Mesenteric fat pad (tissue), 1 donor: ENCODE measurements at places on chromosomes 11 and 22.

- DNase-seq, result peak; percentile 51
These were observed 111.7 kb downstream of the ZNF280B start for GRCh38 chr22:22396741-22397291.

DNA sequence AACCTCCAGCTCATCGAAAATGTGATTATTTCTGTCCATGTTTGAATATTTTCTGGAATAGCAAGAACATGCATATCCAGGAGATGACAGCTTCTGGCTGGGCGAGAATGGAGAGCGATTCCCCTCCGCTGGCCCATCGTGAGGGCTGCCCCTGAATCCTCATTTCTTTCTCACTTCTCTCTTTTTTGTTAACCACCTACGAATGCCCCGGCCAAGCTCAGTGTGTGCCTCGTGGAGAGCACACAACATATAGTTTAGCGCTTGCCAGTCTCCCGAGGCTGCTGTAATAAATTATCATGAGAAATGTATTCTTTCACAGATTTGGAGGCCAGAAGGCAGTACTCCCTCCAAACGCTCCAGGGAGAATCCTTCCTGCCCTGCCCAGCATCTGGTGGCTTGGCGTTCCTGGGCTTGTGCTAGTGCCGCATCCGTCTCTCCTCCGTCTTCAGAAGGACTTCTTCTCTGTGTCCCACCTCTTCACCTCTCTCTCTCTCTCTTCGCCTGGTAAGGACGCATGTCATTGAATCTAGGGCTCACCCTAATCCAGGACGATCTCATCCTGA lies 1306.0 kb downstream of the TBC1D22A start:
- DNase-seq, result no peak

GRCh38 chr22:47504962-47505361 lies 742.5 kb downstream of the TBC1D22A start:
- DNase-seq, result no peak

DNA sequence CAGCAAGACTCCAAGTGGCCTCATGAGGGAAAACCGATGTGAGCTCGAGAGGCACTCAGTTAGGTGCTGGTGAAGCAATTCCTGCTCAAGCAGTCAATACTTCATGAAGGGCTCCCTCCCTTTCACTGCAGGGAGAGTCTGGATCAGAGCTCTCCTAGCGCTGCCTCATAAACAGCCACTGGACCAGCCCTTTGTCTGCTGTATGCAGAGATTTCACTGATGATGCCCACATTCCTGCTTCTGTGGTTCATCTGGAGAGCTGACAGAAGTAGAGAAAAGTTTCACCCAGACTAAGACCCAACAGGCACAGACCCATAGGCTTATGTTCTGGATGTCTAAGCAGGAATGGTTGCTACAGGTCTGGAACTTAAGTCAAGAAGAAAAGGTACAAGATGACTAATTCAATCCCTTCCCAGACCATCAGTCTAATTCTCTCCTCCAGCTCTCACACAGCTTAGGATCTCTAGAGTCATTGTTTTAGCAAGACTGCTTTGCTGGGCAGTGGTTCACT lies 4.0 kb downstream of the UCP2 start:
- DNase-seq, result no peak

DNA sequence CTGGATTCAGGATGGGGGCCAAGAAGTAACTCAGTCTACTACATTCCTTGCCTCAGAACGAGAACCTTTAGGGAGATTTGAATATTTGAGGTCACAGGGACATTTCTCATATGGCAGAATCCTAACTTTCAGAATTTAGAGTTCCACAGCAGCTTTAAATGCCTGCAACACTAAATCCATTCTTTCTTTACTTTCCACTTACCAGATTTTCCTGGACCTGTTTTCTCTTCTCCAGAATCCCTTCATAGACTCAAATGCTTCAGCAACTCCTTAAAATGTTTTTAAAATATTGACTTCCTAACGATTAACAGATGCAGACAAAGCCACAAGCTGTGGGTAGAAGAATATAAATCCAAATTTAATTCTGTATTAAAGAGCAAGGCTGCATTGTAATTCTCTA lies 63.1 kb downstream of the PRSS23 start:
- no peak for DNase-seq

DNA sequence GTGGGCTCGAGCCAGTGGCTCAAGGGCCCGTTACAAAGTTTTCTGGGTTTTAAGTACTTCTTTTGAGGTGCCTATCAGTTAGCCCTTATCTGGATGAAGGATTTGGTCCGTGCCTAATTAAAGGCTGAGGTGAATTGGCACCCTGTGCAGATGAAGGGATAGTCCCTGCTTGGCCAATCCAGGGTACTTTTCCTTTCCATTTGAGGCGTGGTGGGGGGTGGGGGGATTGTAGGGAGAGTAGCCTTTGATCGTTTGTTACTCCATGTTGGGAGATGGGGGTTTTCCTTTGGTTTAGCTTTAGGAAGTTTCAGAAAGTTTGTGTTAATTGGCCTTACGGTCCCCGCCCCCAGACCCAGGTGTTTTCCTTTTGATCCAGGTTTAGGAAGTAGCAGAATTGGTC lies 170.8 kb downstream of the DDX10 start:
- DNase-seq, result no peak

GRCh38 chr11:66739983-66740382 lies 11.0 kb upstream of the SPTBN2 start:
- no peak for DNase-seq

GRCh38 chr11:62491571-62492329 lies 54.9 kb downstream of the AHNAK start:
- DNase-seq, result no peak

- no peak for DNase-seq
These were observed 43.0 kb downstream of the BTG4 start for GRCh38 chr11:111469200-111469599.

DNA sequence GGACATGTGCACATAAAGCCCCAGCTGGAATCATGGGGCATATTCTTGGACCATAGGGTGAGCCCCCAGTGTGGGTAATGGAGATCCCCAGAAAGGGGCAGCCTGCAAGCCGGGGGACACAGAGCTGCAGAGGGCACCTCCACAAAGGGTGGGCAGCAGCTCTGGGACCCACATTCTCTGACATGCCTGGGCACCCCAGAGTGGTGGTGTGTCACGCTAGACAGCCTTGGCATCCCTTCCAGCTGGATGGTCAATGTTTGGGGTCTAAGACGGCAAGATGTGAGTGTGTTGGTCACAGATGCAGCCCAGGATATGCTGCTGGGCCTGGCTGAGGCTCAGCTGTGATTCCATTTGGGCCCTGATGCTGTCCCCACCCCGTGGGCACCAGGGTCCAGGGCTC lies 9.7 kb downstream of the ADORA2A start:
- peak; percentile 45 for DNase-seq

GRCh38 chr22:37044634-37045625 lies 6.6 kb upstream of the KCTD17 start:
- no peak for DNase-seq

DNA sequence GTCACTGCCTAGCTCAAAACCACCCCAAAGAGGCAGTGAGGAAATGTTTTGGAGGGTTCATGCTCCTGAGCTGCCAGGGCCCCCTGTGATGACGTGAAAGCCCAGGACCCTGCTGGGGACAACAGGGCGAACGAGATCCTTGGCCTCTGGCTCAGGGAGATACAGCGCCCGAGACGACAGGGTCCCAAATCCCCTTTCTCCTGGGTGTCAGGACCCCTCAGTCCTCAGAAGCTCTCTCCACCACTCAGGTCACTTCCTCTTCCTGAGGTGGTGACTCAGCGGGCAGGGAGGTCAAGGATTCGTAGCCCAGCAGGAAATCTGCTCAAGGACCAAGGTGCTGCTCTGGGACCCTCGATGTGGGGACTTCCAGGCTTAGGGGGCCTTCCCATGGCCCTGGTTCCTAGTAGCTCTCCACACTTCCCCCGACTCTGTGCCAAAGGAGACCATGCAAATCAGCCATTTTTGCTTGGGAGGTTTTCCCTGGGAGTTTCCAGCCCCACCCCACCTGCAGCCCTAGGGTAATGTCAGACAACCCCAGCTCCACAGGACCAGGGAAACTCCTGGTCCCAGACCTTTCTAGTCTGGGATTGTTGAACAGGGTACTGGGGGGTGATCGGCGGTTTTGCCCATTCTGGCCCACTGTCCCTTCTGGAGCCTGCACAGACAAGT lies 12.8 kb downstream of the BCL9L start:
- no peak for DNase-seq

DNA sequence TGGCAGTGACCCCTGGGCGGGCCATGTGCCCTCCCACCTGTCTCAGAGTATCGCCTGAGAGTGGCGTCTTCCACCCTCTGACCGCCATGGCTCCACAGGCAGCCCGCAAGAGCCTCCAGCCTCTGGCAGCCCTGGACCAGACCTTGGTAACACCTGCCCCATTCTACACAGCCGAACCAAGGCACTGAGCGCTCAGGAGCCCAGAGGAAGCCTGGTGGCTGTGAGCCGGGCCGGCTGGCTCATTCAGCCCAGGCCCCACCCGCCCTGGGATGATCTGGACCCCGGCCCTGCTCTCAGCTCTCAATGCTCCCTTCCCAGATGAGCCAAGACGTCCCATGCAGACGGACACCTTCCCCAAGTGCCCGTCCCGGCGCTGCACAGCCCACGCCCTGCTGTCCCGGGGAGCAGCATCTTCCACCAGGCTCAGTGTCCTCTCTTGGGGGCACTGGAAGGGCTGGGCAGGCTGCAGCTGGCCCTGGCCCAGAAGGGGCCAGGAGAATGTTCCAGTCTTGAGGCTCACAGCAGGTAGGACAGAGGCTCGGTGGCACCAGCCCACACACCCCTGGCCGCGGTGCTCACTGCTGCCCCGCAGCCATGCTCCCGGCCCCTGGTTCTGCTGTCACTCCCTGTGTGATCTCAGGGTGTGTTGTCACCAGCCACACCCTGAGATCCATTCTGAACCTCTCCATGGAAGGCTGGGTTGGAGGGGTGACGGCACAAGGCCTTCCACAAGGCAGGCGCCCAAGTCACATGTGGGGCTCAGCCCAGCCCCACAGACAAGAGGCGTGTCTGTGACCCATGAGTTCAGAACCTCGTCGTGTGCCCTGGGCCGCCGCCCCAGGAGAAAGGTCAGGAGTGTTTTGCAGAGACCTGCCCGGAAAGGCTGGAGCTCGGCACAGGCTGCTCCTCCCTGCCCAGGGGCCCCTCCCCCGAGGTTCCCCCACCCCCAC lies 24.2 kb upstream of the PPARA start:
- DNase-seq, result no peak

DNA sequence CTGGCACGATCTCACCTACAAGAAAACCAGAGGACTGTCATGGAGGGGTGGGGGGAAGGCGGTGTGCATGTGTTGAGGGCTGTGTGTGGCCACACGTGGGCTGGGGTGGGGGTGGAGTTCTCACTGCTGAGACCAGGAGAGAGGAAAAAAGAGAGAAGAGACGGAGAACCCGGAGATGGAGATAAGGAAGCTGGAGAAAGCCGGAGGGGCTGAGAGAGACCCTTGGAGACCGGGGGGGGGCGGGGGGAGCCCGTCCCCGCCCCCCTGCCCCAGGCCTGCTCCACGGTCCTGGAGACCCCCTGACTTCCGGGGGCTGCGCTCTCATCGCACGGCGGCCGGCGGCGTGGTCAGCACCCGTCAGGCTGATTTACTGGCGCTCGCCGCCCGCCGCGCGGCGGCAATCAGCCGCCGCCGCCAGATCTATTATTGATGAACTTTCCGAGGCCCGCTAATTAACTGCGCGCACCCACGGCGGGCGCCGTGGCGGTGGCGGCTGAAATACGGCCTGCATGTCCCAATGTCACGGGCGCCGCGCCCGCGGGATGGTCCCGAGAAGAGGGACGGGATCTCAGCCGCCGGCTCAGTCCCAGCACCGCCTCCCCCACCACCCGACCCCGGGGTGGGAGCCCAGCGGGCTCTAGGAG lies 187.4 kb downstream of the MN1 start:
- no peak for DNase-seq

DNA sequence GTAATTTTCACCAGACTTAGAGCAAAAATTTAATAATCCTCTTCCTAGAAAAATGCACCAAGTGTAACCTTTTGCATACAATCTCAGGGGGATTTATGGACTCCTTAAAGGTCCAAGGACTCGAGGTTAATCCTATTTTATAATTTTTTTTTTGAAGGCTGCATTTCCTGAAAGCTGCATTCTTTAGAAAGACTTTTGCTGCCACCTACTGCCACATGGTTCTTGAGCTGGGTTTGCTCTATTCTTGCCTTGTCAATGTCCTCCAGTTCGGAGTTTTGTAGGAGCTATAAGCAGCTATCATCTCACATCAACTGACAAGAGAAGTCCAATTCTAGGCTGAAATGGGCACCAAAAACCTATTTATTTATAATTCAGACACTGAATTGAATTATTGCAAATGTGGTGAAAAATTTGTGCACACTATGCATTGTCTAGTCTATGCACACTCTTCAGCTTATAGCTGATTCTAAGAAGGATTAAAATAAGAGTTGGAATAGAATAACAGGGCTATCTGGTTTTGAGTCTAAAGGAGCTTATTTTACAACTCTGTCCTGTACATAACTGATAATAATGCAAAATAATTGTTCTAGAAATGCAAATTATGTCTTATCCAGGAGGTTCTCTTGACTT lies 31.3 kb downstream of the TRAF6 start:
- no peak for DNase-seq

DNA sequence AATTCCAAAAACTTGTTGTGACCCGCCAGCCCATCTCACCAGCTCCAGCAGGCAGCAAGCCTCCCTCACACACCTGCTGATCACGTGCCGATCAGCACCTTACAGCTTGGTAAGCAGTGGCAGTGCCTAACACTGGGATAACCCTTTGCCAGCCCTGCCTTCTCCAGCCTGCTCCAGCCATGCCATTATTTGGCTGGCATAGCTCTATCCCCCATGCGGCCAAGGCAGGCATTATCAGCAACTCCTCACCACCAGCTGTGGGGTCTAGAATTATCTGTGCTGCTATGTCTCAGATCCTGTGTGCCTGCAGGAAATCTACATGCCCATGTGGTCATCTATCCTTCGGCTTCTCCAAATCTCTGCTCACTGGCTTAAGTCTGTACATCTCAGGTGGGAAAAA lies 215.0 kb downstream of the ST3GAL4 start:
- DNase-seq, result no peak

DNA sequence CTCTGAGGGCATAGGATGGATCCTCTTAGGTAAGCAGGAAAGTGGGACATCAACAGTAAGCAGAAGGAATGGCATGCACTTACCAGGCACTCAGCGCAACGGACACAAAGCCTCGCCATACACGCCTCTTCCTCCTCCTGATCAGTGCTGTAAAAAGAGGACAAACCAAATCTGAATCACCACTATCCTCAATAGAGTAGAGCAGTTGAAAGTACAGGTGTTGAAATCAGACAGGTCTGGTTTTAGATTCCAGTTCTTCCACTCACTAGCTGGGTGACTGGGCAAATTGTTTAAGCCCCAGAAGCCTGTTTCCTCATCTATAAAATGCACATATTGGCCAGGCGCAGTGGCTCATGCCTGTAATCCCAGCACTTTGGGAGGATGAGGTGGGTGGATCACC lies 8.6 kb upstream of the JAML start:
- no peak for DNase-seq

DNA sequence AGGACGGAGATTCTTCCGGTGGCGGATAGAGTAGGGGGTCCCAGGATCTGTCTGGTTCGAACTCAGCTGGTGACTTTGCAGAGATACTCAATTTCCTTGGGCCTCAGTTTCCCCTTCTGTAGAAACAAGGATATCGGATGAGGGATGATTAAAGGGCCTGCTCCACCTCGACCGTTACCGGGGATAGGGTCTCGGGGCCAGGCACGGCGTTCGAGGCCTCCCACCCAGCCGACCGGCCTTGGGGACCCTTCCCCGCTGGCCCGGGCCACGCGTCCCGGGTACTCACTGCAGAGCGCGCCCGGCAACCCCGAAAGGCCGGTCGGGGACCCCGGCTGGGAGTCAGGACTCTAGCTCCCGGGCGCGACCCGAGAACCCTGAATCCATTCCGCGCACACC lies 321 bp downstream of the RHBDD3 start:
- no peak for DNase-seq
